ENCODE measurements at places on chromosomes 11 and 22.

GRCh38 chr22:36910461-36910860 lies 3.0 kb upstream of the CSF2RB start:
- no peak for DNase-seq

DNA sequence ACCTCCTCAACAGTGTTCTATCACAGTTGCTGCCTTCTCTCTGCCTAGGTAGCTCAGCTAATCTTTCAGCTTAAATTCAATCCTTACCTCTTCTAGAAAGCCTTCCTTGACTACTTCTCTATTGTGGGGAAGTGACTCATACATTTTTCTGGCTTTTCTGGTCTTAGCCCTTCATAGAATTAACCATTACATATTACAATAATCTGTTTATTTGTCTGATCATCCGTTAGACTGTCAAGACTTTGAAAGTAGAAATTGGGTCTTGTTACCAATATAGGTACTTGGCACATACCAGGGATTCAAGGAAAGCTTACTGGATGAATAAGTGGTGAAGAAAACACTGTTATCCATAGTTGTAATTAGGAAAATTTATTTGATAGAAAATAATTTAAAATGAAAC lies 89.6 kb downstream of the FANCF start:
- DNase-seq = no peak

- no peak for DNase-seq
Observed at GRCh38 chr11:65872586-65873317, at the start of gene EFEMP2. EFEMP2 (minus strand) TSS chr11:65872800; CDS start chr11:65872354, 446 bp downstream.

DNA sequence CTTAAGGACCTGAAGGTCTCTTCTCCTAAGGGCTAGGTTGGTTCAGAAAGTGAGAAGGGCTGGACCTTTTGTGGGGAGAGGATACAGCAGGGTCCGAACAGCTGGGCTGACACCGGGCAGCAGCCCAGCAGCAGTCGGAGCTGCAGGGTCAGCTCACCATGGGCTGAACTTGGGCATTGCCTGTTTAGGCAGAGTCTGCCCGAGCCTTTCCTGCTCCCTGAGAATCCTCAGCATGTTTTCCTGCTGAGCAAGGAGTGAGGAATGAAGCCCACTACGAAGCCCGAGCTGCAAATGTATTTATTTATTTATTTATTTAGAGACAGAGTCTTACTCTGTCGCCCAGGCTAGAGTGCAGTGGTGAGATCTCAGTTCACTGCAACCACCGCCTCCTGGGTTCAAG lies 83.9 kb downstream of the PTPRJ start:
- no peak for DNase-seq

DNA sequence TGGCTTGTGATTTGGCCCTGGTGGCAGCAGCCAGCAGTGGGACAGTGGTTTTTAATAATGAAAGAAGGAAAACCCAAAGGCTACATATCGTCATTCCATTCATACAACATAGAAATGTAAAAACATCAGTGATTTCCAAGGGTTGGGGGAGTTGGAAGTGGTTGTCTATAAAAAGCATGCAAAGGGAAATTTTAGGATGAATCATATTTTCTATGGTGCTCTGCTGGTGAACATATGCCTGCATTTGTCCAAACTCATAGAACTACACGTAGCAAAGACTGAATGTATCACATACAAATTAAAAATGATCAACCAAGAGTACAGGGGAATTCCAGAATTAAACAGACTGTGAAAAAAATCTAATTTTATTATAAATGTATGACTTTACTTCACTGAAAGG lies 11.1 kb downstream of the OR5B3 start:
- DNase-seq = no peak

GRCh38 chr22:19271856-19272535 lies 19.5 kb downstream of the CLTCL1 start:
- DNase-seq = no peak

DNA sequence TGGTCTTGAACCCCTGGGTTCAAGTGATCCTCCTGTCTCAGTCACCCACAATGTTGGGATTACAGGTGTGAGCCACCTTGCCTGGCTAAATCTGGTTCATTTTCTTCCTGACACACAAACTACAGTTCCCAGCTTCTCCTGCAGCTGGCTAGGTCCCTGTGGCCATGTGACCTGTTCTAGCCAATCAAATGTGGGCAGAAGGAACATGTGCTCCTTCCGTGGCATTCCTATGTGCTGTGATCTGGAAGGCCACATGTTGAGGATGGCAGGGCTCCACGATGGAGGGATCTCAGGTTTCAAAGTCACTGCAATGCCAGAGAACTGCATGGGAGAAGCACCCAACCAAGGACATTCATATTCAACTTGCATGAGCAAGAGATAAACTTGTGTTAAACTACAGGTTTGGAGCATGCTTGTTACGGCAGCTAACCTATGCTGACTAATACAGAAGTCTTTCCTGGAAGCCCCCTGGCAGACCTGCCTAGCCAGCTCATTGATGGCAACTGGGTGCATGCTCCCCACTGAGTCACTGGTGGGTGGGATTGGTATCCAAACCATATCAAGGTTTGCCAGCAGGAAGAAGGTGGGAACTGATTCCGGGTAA lies 86.0 kb downstream of the RPS6KA4 start:
- DNase-seq = no peak

GRCh38 chr22:45672564-45673481 lies 1.2 kb downstream of the ATXN10 start:
- DNase-seq = no peak

DNA sequence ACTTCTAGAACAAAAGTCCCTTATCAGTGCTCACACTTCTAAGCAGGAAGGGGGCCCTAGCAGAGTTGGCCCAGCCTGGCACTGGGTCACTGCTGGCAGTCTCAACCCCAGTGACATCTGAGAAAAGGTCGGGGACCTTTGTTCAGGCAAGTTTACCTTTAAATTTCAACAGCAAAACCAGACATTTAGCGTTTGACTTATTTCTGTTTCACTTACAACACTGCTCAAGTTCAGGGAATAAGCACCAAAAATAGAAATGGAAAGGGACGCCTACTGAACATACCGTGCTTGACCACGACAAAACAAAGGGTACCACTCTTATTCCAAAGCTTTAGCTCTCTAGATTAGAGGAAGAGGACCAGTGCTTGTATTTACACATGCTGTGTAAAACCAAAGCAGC lies 26.2 kb downstream of the PITPNB start:
- DNase-seq = no peak

DNA sequence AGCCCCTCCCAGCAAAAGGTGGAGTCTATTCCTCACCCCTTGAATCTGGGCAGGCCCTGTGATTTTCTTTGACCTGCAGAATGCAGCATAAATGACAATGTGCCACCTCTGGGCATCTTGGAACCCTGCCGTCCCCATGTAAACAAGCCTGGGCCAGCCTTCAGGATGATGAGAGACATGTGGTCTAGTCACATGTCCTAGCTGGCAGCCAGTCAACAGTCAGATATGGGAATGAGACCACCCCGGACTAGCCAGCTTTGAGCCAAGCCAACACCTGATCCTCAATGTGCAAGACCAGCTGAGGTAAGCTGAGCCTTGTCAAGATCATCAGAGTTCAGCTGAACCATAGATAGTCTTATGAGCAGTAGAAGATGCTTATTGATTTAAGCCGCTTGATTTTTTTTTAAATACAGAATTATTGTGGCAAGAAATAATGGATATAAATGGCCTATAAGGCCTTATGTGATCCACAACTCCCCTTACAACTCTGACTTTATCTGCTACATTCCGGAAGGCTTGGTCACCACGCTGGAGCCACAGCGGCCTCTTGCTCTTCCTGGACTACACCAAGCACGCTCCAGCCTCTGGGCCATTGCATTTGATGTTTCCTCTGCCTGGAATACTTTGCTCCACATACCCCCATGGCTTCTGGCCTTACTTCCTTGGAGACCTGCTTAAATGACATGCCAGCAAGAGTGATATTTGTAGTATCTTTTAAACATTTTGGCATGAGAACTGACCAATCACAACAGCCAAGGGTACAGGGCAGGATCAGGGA lies 225.9 kb upstream of the SESN3 start:
- DNase-seq = no peak

DNA sequence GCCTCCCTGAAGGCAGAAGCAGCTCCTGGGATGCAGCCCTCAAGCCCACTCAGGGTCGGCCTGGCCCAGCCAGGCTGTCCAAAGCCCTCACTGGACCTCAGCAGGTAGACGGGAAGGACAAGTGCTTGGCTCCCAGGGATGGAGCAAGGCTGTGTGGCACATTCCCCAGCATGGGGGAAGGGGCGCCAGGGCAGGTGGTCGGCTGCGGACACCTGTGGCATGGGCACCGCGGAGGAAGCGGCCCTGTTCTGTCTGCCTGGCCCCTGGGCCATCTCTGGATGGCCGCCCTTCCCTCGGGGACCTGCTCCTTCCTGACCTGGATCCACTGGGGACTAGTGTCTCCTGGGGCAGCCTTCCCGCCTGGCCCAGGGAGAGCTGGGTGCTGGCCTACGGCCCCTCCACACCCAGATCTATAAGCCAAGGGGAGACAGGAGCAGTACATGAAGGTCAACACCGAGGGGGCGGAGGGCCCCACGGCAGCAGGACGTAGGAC lies 26.0 kb downstream of the CHID1 start:
- DNase-seq = no peak

GRCh38 chr11:73196576-73196975 lies 21.5 kb upstream of the P2RY2 start:
- no peak for DNase-seq

DNA sequence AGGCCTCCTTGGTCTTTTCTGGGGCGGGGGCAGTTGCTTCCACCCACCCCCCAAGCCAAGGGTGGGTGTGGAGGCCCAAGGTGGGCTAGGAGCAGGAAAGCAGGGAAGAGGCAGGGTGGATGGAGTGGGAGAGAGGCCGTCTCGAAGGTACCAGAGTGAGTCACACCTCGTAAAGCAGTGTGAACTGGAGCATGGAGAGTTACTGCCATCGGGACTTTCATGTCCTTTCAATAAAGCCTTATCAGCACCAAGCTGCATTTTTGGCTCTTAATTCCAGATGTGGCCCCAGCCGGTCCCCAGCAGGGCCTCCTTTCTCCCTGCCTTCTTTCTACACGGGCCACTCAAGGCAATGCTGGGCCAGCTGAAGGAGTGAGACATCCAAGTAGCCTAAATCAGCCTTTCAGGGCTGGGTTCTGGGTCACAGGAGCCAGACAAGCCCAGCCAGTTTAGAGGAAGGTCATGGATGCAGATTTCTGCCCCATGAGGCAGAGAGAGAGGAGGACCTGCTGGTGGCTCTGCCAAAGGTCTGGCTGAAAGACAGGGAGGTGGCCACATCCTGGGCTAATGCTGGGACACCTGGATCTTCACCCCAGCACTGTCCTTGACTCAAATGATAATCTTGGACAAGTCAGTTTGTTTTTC lies 59.0 kb upstream of the CD82 start:
- no peak for DNase-seq

- DNase-seq = no peak
Observed at GRCh38 chr22:44244265-44244822, 63.6 kb downstream of the PARVG start.

GRCh38 chr11:116537709-116538108 lies 235.1 kb downstream of the BUD13 start:
- no peak for DNase-seq

All from CD4-positive, alpha-beta T cell treated with Interleukin-2 at 100 ng/mL for 4 hours (primary cell).